ENCODE measurements at places on chromosomes 3 and 15.

DNA sequence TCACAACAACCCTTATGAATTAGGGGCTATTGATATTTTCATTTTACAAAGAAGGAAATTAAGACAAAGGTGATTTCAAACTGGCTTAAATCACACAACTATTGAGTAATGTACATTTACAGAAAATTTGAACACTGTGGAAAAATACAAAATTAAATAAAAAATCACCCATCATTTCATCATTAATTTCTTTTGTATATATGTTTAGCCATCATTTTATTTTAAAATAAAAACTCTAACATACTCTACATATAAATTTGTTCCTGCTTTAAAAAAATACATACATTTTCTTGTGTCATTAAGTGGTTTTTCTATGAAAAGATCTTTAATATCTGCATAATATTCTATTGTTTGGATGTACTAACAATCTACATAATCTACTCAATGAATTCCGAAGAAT is 20.2 kb downstream of the CLDN11 start:
- no peak for DNase-seq

GRCh38 chr3:194671511-194671899 is 486 bp downstream of the LSG1 start:
- DNase-seq: no peak

DNA sequence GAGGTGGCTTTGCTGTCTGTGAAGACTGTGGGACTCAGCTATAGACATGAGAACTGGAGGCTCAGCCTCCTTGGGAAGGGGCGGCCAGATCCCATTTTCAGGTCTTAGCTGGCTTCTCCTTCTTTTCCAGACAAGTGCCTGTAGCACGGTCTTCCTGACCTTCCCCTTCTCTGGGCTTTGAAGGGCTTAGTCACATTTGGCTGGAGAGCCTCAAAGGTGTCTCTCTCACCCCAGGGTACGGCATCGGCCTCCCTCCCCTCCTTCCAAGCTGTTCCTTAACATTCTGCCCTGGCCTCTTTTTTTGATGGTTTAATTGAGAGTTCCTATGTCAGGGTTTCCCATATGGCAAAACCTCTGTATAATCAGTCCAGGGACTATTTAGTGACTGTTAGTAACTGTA is 242.7 kb downstream of the THSD4 start:
- DNase-seq: no peak

GRCh38 chr15:57098896-57099295 is 180.5 kb downstream of the TCF12 start:
- DNase-seq: no peak

DNA sequence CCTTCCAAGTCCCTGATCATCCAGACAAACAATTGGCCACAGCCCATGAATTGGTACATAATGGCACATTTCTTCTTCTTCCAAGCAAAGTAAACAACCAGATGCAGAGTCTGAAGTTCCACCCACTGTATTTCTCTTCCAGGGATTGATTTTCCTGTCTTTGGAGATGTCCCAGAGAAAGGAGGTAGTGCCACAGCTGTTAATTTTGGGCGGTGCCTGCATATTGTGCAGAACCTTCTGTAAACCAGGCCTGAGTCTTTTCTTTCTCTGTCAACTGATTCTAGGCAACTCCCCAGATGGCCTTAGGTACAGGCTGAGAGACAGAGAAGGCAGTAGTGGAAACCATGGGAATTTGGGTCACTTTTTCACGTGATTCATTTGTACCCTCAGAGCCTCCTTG is 73.5 kb upstream of the TNIK start:
- no peak for DNase-seq

- no peak for DNase-seq
Observed at GRCh38 chr3:147371771-147372340, 34.5 kb downstream of the ZIC4 start.

- no peak for DNase-seq
Observed at GRCh38 chr3:163929069-163929652, 1149.1 kb downstream of the SI start.

- DNase-seq: no peak
Observed at GRCh38 chr3:67415511-67415910, 238.9 kb downstream of the SUCLG2 start.

DNA sequence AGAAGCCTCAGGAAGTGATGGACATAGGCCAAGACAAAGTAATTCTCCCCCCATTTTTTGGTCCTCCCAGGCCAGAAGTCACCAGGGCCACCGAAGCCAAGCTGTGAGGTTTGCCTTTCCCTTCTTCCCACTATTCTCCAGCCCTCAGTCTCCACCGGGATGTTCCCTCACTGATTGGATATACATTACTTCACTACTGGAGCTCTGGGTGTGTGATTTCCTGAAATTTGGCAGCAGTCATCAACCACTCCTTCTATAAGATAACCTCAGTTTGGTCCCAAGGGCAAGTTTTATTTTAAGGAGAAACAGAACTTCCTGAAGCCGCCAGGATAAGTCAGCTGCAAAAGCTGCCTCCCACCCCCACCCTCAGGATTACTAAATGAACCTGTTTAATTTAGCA is 11.3 kb downstream of the SLCO2A1 start:
- DNase-seq: no peak
